ENCODE measurements at places on chromosomes 11 and 22. TPM values are rescaled to one million over a fixed set of nuclear protein-coding genes. Genes with fewer than 3 reads are reported as not detected.

GRCh38 chr11:3675971-3676370 is 4.8 kb upstream of the CHRNA10 start:
- no peak for DNase-seq

- DNase-seq, result no peak
Measured at GRCh38 chr11:64742087-64742888, 1.7 kb downstream of the RASGRP2 start.

DNA sequence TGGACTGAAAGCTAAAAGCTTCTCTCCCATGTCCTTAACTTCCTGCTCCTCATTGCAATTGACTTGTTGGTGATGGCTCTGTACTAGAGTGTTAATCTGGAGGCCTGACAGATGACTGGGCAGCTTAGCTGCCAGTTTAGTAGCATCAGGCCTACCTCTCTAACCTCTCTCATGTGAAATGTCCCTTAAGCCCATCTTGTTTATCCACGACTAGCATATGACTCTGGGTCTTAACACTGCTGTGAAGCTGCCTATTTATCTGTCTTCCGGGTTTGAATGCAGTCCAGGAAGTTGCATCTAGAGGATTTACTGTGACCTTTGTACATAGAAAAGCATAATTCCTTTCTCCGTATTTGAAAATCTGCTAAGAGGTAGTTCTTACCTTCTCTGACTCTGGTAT is 85.3 kb upstream of the HORMAD2 start:
- no peak for DNase-seq

The PAMR1 gene
- total RNA-seq, result 0.25 TPM

DNA sequence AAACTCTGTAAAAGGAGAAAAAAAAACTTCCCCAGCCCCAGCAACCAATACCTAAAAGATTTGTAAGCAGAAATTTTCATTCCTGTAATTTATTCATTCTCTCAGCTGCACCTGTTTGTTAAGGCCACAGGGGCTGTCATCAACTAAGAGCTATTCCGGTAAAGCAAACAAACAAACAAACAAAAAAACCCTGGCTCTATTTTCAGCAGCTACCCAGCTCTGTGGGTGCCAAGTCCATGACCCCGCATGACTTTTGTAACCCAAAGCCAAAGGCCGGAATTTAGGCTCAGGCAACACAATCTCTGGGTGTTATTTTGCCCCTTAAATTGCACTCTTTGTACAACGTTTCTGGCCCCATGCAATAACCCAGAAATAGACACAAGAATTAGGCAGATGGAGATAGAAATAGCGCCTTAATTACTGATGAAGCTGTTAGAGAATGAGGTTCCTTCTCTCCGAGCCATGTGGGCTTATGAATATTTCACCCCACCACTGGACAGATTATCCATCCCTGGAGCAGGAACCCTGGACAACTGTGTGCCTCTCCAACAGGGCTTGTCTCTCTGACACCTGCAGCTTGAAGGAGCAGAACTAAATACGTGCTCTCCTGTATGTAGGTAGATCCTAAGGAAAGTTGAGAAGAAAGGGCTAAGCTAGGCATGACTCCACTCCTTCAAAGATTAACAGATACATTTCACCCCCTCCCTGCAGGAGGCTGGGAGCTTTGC is 29.4 kb downstream of the APOL6 start:
- DNase-seq, result no peak

The CABP4 gene
- 0.48 TPM for total RNA-seq

DNA sequence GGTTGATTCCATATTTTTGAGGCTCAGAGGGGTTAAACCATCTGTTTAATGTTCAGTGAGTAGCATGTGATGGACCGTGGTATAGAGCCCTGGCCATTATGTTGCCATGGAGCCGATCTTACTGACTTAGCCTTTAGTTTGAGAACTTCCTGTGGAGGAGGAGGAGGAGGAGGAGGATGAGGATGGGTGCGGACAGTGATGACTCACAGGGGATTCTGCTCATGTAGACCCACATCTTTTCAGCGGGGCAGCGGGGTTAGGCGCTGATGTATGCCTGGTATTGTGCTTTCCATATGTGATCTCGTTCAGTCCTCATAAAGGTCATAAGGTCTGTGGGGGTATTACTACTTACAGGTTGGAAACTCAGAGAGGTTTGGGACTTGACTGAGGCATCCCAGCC is 13.9 kb downstream of the STX3 start:
- no peak for DNase-seq

GRCh38 chr11:82883853-82884252 is 16.4 kb downstream of the PRCP start:
- no peak for DNase-seq

The ROBO4 gene
- total RNA-seq, result 5.9 TPM

DNA sequence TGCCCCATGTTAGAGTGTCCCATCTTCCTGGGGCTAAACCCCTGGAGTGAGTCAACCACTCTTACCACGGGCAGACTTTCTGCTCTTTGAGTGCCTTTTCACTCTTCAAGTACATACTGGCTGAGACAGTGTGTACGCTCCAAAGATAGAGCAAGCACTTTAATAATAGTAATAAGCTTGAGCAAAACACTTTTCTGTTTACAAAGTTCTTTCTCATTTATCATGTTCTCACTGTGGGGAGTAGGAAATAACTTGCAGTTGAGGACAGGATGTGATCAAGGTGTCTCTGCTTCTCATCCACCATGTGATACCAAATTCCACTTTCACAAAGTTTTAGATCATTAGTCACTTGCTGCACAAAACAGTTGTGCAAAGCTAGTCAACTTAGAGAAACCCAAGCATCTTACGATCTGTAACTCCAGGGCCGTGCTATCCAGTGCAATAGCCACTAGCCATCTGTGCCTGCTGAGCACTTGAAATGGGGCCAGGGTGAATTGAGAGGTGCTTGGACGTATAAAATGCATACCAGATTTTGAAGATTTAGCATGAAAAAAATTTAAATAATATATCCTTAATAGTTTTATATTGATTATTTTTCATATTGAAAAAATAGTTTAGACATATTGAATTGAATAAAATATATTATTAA is 135.3 kb downstream of the KIF18A start:
- DNase-seq, result no peak

DNA sequence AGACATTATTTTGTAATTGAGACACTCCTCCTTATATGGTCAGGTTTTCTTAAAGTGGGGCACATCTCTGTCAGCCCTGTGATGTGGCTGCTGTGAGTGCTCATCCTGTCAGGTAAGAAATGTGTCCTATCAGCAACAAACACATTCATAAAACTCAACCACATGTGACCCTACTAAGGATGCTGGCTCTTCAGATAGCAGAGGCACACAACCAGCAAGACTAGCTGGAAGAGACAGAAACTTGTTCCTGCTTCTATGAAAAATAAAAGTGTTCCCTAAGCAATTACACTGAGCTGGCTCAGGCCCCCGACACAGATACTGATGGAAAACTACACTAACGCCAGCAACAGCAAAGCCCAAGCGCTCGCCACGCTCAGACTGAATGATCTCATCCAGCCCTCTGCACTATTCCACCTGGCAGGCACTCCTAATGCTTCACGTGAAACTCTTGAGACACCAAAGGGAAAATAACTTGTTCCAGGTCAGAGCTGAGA is 49.8 kb upstream of the CYP2D6 start:
- DNase-seq, result peak; percentile 63
